ENCODE measurements at places on chromosomes 2 and 18.

GRCh38 chr18:3605954-3606443 is 156.0 kb downstream of the TGIF1 start:
- DNase-seq: no peak

GRCh38 chr2:30026091-30027055 is 105.0 kb upstream of the ALK start:
- peak; percentile 11 for DNase-seq

GRCh38 chr2:84879584-84880394 is 1.1 kb downstream of the TRABD2A start:
- peak; percentile 47 for DNase-seq

- DNase-seq: no peak
These were observed 757.4 kb downstream of the SATB2 start for GRCh38 chr2:198700319-198700718.

GRCh38 chr2:43852196-43852730 is 13.5 kb downstream of the ABCG8 start:
- no peak for DNase-seq

- DNase-seq: no peak
These were observed 130.0 kb upstream of the FN1 start for GRCh38 chr2:215565897-215566296.

- DNase-seq: no peak
These were observed 105.2 kb downstream of the GALNT14 start for GRCh38 chr2:31033032-31033431.

- no peak for DNase-seq
These were observed 12.3 kb upstream of the SEMA4C start for GRCh38 chr2:96882230-96882629.

DNA sequence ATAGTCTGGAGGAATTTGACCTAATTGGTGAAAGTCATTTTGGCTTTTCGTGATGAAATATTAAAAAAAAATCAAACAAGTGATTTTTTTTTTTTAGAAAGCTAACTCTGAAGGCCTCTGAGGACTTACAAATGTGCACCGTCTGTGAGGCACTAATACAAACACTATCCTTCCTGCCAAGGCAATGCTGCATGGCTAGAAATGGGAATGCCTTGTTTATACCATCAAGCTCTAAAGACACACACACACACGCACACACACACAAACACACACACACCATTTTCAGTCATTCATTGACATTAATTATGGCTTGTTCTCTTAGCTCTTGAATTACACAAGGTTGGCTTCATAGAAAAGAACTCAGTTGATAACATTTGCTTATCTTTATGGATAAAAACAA is 1242.0 kb upstream of the ACVR2A start:
- no peak for DNase-seq

GRCh38 chr18:54080858-54081257 is 143.6 kb downstream of the MBD2 start:
- no peak for DNase-seq

GRCh38 chr2:71934320-71934593 is 213.4 kb downstream of the CYP26B1 start:
- no peak for DNase-seq

DNA sequence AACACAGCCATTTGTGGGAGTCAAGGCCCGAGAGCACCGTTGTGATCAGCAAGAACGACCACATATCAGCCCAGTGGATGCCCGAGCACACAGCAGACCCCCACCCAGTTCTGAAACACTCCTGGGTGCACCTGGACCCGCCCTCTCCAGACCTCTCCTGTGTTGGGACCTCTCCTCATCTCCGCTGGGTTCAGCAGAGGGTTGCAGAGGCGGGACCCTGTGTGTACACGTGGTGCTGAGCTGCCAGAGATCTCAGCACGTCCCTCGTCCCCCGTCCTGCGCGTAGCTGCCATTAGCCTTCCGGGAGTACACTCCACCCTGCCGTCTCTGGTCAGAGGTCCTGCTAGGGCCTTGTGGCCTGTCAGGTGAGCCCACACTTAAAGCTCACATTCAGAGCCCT is 51.7 kb downstream of the ADI1 start:
- no peak for DNase-seq

GRCh38 chr2:177646791-177647190 is 254.2 kb downstream of the AGPS start:
- no peak for DNase-seq

- DNase-seq: no peak
These were observed 72.1 kb downstream of the COL3A1 start for GRCh38 chr2:189046320-189046719.

DNA sequence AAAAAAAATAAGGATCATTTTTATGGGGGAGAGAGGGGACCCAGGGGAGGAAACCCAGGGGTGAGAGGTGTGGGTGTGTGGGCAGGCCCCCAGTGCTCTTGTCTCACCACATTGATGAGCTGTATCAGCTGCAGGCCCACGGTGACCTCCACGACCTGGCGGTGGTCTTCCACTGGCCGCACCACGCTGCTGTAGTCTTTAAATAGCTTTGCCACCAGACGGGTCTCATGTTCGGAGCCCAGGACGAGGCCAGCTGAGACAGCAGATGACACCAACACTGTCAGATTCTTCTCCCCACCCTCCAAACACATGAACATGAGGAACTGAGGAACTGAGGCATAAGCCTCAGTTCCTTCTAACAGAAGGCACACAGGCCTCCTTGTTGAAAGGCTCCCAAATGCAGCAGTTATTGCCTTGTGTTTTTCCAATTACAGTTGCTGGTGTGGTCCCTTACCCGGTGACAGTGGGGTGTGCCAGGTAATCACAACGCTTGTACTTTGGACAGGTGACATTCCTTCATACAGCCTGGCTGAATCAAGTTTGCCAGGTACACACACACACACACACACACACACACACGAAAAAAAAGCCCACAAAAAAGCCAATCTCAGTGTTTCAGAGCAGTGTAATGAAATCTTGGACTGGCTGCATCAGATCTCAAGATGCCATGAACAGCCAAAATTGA is 4.7 kb downstream of the CHRNA1 start:
- DNase-seq: no peak

- DNase-seq: peak; percentile 19
These were observed 11.4 kb downstream of the HK2 start for GRCh38 chr2:74845217-74845751.

GRCh38 chr2:191165176-191165643 is 14.4 kb upstream of the STAT4 start:
- DNase-seq: no peak

DNA sequence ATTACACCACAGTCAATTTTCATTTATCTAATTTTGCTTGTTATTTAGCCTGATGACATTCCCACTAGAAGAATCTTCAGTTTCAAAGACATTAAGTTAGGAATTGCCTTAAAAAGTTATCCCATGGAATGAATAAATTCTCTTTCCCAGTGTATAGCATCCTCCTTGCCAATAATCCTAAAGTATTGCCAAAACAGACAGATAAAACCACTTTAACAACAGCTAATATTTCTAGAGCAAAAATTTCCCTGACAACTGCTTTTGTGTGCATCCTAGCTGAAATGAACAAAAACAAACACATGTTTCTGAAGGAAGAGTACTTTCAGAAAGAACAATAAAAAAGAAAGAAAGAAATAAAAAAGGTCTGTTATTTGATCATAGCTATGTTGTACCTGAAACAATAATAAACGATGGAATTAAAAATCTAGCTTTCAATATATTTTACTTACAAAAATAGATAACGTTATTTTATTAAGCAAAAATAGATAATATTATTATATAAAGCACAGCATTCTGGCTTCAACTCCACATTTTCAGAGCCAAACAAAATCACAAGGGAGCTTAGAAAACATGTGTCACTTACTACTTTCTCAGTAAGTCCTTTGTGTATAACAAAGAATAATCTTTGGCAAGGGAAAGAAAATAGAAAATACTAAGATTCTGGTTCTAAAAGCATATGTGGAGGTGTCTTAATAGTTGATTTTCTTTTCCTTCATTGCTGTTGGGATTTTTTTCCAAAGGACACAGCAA is 939.0 kb upstream of the CRIM1 start:
- no peak for DNase-seq

- no peak for DNase-seq
These were observed 438.8 kb upstream of the CDH20 start for GRCh38 chr18:60894254-60894945.

DNA sequence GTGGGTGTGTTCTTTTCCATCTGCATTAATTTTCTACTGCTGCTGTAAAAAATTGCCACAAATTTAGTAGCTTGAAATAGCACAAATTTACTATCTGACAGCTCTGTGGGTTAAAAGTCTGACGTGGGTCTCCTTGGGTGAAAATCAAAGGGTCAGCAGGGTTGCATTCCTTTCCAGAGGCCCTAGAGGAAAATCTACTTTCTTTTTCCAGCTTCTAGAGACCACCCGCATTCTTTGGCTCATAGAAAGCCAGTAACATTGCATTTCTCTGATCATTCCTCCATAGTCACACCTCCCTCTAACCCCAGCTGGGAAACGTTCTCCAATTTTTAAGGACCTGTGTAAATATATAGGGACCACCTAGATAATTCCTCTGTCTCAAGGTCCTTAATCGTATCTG is 128.8 kb downstream of the ATL2 start:
- no peak for DNase-seq

- peak; percentile 3 for DNase-seq
These were observed at the start of gene GALNT13 for GRCh38 chr2:153871231-153872221. Gene GALNT13 (plus strand): TSS chr2:153871922.

- DNase-seq: peak; percentile 42
These were observed 166.2 kb downstream of the PHLPP1 start for GRCh38 chr18:62881509-62882016.

DNA sequence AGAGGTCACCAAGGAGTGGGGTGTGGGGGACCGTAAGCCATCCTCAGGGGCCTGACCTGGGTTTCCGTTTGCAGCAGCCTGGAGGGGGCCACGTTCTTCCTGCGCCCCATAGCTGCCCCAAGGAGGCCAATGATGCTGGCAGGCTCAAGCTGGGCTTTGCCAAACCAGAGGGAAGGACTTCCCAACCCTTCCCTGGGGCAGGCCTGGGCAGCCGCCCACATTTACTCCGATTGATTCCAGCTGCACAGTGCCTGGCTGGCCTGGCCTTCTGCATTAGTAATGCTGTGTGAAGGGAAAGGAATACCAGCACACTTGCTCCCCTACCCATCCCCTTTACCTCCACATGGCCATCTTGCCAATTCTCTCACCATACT is 360.6 kb upstream of the SLC14A2 start:
- no peak for DNase-seq

DNA sequence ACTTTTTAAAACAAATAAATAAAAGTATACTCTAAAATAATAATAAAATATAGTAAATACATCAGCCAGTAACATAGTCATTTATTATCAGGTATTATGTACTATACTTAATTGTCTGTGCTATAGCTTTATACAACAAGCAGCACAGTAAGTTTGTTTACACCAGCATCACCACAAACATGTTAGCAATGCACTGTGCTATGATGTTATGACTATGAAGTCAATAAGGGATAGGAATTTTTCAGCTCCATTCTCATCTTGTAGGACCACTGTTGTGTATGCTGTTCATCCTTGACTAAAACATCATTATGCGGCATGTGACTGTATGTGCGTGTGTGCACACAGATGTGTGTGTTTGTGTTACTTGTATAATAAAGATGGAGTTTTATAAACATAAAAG is 137.5 kb downstream of the LYPD6B start:
- no peak for DNase-seq

GRCh38 chr2:6234702-6235101 is 542.5 kb downstream of the SOX11 start:
- no peak for DNase-seq
